ENCODE measurements at places on chromosomes 4 and X.

GRCh38 chr4:10781805-10782204 is 97.2 kb upstream of the CLNK start:
- DNase-seq: no peak

DNA sequence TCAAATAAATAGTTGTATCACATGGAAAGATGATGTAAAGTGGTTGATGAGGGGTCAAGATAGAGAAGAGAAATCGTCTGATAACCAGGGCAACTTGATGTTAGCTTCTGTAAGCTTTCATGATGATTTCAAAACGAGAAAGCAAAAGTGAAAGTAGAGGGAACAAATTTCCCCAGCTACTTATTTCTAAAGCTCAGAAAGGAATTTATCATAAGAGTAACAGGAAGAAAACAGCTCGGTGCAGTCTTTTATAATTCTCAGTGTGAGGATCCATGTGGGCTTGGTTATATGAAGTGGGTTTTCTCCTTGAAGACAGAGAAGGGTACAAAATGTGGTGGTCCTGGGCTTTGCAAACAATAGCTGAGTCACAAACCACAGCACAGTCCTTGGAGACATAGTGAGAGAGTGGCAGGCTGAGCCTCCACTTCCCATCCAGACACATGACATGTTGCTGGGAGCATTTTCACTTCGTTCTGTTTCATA is 32.1 kb upstream of the GLRA2 start:
- DNase-seq: peak; percentile 67

DNA sequence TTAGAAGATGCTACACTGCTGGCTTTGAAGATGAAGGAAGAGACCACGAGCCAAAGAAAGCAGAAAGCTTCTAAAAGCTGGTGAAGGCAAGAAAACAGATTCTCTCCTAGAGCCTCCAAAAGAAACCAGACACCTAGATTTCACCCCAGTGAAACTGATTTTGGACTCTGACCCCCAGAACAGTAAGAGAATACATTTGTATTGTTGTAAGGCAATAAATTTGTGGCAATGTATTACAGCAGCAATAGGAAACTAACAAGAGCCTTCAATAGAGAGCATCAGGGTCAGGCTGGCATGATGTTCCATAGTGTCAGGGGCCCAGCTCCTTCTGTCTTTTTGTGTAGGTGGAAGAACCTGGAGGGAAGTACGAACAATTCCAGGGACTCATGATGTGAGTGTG is 6.0 kb upstream of the TEC start:
- DNase-seq: no peak

GRCh38 chr4:27276307-27277073 is 415.8 kb downstream of the STIM2 start:
- no peak for DNase-seq

GRCh38 chr4:113449410-113449974 is 312.0 kb downstream of the CAMK2D start:
- no peak for DNase-seq

- DNase-seq: no peak
Measured at GRCh38 chr4:168498251-168498650, 1.4 kb downstream of the PALLD start.

GRCh38 chr4:72591547-72592454 is 22.8 kb upstream of the ADAMTS3 start:
- DNase-seq: no peak

- DNase-seq: no peak
Measured at GRCh38 chrX:49187028-49187394, 838 bp upstream of the PRICKLE3 start.

DNA sequence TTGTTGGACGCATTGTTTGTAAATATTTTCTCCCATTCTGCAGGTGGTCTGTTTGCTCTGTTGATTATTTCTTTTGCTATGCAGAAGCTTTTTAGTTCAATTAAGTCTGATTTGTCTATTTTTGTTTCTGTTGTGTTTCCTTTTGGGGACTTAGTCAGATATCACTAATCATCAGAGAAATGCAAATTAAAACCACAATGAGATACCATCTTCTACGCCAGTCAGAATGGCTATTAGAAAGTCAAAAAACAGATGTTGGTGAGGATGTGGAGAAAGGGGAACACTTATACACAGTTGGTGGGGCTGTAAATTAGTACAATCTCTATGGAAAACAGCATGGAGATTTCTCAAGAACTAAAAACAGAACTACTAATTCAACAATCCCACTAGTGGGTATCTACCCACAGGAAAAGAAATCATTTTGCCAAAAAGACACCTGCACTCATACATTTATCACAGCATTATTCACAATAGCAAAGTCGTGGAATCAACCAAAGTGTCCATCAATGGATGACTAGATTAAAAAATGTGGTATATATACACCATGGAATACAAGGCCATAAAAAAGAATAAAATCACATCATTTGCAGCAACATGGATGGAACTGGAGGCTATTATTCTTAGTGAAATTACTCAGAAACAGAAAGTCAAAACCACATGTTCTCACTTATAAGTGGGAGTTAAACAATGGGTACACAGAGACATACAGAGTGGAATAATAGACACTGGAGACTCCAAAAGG is 8.1 kb downstream of the COQ2 start:
- DNase-seq: no peak

DNA sequence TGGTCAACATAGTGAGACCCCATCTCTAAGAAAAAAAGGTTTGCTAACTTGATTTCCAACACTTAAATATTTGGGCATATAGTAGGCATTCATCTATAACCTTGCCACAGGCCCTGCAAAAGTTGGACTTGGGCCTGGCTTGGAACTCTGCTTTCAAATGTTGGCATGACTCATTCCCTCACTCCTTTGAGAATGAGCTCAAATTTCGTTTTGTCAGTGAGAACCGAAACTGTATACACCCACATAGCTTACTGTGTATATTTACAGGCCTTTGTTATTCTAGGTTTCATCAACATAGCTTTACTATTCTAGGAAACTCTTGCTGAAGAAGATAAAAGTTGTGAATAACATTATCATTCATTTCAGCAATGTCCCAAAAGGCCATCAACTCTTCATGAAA is 88.7 kb upstream of the ELOVL6 start:
- peak; percentile 35 for DNase-seq

GRCh38 chr4:100248476-100248875 is 58.2 kb upstream of the DDIT4L start:
- no peak for DNase-seq

DNA sequence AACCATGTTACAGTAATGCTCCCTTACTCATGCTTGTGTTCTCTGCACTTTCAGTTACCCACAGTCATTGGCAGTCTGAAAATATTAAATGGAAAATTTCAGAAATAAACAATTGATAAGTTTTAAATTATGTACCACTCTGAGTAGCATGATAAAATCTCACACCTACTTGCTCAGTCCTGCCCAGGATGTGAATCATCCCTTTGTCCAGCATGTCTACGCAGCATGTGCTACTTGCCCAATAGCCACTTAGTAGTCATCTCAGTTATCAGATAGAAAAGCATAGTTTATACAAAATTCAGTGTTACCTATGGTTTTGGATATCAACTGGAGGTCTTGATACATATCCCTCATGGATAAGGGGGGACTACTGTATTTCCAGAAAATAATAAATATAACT is 577.1 kb downstream of the GALNTL6 start:
- no peak for DNase-seq

GRCh38 chr4:74083546-74083945 is 15.4 kb downstream of the CXCL2 start:
- peak; percentile 54 for DNase-seq

DNA sequence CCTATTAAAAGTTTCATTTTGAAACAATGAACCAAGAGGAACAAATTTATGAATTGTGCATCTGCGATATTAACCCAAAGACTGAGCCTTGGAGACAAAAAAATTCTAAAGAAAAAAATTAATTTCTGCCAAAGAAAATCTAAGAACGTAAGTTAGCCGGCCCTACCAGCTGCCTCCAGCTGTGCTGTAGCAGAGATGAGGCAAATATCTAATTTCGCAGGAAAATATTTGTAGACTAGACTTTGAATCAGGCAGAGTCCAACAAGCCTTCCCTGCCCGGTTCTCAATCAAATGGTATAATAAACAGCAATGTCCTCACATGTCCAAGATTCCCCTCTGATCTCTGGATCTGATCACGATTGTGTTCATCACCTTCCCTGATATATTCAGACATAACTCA is 21.2 kb upstream of the SMIM20 start:
- no peak for DNase-seq

DNA sequence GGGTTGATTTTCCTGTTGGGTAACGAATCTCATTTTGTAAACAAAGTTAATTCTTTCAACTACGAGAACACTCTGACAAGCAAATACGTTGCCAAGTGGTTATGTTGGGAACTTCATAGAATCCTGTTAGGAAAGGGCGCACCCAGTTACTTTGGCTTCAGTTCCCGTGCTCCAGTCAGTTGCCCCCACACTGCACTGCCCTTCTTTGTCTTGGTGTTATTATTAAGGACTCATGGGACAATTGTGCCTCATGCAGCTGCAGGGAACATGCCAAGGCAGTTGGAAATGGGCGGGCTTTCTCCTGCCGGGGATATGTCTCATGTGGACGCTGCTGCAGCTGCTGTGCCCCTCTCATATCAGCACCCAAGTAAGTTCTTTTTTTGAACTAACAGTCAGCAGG is 28.9 kb downstream of the OFD1 start:
- DNase-seq: no peak

GRCh38 chr4:168832763-168833575 is 177.1 kb downstream of the CBR4 start:
- no peak for DNase-seq

GRCh38 chrX:1673337-1673736 is 58.5 kb downstream of the ASMT start:
- peak; percentile 57 for DNase-seq

DNA sequence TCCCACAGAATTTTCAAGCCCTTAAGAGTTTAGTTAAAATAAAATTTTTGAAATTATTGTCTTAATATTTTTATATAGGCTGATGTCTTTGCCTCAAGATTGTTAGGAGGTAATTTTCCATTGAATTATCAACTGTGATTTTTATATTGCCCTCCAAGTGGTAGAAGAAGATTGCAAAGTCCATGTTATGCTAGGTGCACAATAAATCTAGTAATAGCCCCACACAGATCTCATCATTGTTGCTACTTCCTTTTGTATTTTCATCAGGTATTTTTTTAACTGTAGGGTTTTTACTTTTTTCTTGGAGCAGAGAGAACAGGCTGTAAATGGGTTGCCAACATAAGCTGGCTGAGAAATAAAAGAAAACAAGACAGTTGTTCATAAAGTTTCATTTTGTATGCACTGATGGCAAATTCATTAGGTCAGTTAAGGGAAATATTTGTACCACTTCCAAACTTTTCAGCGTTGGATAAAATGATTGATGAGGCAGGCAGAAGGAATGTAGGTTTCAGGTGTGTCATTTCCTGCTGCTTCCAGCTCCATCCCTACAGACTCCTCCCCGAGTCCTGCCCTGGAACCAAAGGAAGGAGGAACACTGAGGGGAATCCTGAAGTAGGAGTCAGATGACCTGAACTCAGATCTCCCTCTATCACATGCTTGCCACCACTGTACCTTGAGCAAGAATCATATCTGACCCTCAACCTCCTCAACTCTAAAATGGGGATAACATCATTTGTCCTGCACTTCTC is 105.5 kb downstream of the PRRG1 start:
- no peak for DNase-seq

DNA sequence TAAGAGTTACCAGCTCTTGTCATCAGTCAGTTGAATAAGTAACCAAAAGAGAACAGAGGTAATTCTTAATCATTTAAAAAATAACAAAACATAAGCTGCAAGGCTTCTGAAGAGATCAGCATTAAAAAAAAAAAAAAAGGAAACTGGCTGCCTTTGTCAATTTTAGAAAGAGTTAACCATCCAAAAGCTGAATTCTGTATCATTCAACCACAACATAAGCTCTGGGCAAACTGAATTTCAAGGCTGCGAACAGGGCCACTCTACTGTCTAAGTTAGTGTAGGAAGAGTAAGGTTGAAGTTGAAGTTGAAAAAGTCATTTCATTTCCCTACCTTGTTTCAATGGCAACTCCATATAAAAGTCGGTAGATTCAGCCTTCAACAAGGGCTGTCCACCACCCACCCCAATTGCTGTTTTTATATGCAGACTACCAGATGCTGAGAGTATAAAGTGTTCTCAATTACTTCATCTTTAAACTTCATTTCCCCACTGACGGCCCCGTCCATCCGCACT is 1.1 kb upstream of the LIN54 start:
- DNase-seq: no peak

GRCh38 chr4:106286611-106287010 is 29.4 kb downstream of the TBCK start:
- no peak for DNase-seq

- DNase-seq: no peak
Measured at GRCh38 chrX:38656350-38656915, 95.1 kb downstream of the TSPAN7 start.

DNA sequence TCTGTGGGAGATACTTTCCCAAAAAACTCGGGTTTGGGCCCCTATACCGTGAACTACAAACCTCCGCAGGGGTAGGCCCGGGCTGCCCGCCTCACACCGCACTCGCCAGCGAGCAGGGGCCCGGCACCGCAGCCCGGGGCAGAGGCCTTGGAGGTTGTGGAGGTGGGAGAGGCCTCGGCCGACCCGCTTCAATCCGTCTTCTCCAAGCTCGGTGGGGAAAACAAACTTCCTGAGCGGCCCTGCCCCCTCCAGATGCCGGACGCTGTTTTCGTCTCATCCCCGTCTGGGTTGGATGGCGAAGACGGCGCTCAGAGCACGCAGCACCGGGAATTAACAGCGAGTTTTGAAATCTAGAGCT is 442 bp upstream of the MCUB start:
- no peak for DNase-seq

GRCh38 chrX:23855569-23855968 is 52.2 kb downstream of the APOO start:
- peak; percentile 59 for DNase-seq

DNA sequence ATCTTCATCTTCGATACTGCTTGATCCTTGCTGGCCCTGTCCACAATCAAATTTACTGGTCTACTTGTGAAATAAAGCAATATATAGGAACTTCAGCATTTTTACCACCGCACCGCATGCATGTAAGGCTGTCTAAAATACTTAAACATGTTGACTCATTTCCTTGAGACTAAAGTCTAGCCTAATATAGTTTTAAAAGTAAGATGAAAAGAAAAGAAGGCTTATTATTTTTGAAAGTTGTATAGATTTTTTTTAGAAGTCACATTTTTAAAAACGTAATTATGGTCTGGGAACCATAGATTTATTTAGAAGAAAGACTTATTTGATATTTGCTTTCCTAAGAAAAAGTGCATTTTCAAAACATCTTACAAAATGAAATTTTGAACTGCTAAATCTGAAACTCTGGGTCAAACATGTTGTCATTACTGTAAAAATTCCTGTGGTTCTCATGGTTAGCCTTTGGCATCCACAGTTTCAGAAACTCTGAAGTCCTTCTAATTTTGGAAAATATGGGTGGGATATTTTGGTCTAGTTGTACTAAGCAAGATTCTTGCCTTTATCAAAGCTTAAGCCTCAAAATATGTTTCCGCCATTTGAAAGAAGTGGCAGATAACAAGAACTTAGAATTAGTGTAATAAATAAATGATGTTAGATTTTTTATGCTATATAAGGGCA is 423.5 kb upstream of the CTSO start:
- no peak for DNase-seq

DNA sequence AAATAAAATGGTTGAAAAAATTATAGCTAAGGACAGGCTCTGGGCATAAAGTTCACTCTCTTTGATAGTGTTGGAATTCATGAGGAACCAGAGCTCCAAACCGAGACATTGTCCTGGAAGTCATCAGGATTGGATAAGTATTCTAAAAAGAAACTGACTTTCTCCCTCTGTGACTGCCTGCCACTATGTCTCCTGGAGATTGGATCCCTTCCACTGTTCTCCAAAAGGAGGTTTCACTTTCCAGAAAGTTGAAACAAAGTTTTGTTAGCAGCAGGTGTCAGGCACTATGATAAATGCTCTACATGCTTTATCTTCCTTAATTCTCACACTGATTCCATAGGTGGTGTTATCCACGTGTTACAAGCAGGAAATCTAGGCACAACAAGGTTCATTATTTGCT is 16.8 kb downstream of the BANK1 start:
- no peak for DNase-seq

Measured in suppressor macrophage treated with lipopolysaccharide for 4 hours (primary cell).